G401 (cell line): ENCODE measurements at places on chromosomes 5 and 9.
A peak's percentile ranks its signal among the peaks of the same experiment; 100 is the strongest.

- DNase-seq = no peak
These were observed 203.4 kb downstream of the GADD45G start for GRCh38 chr9:89808076-89808755.

DNA sequence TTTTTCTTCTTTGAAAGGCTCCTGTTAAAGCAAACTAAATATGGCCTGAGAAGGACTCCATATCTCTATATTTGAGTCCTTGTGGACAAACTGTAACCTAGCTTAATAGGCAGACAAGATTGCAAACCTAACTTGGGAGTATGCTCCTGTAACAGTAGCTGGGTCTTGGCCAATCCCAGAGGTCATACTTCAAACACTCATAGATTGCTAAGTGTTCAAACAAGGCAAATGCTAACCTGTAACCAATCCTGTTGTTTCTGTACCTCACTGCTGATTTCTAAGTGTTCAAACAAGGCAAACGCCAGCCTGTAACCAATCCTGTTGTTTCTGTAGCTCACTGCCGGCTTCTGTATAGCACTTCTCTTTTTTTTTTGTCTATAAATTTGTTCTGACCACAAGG, 50.6 kb upstream of the CLK4 start:
- DNase-seq = no peak

- peak; percentile 8 for DNase-seq
These were observed 24.3 kb downstream of the PTPDC1 start for GRCh38 chr9:94108584-94108983.

- DNase-seq = no peak
These were observed 41.3 kb downstream of the STK10 start for GRCh38 chr5:172146748-172147092.

DNA sequence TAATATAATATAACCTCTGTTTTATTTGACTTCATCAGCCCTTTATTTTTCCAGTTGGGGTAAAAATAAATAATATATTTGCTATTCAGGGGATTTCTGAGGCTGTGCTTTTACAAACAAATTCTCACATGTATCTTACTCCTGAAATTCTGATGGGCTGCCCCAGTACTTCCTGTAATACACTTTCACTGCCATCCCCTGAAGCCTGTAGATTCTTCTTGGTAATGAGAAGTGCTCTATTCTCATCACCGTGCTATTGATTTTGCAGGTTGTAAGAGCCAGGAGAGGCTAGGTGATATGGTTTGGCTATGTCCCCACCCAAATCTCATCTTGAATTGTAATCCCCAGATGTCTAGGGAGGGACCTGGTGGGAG, 91.9 kb upstream of the CEP78 start:
- DNase-seq = no peak

GRCh38 chr5:125390326-125390725, 643.9 kb upstream of the ZNF608 start:
- DNase-seq = no peak

DNA sequence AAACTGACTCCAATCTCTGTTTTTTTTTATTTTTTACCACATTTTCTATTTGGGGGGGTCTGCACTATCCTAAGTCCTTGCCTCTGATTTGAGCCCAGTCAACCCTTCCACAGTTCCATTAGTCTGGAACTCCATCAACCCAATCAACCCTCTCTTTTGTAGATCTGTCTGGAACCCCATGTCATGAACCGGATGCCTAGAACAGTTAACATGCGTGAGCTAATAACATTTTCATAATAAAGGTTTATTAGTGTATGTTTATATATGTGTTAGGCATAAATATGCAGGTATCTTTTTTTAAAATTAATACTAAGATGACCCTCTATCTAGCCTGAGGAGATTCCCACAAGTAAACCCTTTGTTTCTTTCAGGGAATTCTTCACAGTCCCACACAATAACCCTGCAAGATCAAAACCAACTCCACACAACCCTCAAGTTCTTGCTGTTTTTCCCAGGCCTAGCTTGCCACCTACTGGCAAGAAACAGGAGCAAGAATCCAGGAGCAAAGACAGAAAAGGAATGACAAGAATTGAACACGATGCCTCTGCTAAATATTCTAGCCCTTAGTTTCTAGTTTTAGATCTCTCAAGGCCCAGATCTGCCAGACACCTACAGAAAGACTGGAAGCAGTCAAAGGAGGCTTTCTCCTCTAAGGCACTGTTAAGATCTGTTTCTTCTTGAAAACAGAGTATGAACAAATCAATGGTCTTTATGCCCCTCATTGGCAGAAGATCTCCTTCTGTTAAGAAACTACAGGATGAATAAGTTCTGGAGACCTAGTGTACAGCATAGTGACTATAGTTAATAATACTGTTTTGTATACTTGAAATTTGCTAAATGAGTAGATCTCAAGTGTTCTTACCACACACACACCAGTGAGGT, 100.4 kb downstream of the TRIM36 start:
- peak; percentile 73 for DNase-seq

GRCh38 chr5:67003935-67004729, 192.5 kb downstream of the CD180 start:
- peak; percentile 48 for DNase-seq

DNA sequence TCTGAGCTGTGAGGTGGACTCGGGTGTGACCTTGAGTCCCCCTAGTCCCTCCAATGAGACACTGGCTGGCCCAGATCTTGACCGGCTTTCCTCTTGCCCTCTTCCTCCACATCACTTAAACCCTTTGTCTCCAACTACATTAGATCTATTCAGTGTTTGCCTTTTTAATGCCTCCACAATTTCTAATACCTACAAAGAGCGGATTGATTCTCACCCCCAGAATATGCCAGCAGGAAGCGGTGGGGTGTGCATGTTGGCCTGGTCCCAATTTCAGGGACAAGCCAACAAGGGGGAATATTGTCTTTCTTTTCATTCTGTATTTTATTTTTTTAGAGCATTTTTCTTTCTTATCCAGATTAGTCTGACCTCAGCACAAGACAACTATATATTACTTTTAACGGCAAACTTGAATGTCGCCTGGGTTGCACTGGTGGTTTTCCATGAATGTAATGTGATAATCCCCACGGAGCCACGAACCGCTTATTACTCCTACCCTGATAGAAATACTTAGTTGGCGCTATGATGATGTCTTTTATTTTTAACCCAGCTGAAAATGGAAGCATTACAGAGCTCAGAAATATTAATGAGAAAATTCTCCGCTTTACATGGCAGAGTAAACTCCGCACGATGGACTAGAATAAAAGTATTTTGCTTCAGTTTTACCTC, 68.5 kb upstream of the MYO10 start:
- DNase-seq = no peak

DNA sequence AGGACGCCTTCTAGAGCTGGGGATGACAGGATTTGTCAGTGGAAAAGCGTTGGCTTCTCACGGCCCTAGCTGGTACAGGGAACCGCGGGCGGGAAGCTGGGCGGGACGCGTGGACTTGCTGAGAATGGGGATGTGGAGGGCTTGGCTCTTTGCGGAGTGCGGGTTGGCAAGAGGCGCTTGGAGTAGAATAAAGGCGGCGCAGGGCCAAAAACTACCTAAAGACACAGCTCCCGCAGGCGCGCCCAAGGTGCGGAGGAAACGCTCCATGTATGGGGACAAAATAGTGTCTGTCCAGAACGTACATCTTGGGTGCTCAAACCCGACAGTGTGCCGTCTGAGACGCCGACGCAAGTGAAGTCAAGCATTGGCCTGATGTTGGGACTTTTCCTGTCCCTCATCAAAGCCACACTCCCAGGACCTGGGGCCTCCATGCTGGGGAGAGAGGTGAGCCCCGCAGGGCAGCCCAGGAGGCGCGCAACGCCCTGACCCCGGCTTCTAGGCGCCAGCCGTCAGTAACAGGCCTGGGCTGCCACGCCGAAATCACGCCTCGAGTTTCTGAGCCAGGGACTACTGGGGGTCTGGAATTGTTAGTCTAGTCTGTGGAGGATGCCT, 1.6 kb upstream of the NKX2-5 start:
- DNase-seq = no peak

DNA sequence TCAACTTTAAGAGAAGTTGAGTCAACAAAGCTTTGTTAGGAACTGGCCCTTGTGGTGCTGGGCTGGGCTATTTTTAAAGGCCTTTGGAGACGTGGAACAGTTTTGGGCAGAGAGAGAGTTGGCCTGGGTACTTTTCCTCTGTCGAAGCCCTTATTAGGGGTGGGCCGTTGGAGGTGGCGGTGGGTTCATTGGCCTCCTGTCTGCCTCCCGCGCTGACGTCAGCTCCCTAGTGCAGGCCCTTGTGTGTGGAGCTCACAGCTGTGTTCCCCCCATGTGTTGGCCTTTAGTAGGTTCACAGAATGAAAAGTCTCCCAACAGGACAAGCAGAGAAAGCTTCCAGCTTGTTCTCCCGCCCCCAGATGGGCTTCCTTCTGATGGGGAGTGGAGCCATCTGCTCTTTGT, 2.7 kb downstream of the NCS1 start:
- no peak for DNase-seq

GRCh38 chr5:1111241-1111726, 579 bp downstream of the SLC12A7 start:
- no peak for DNase-seq

DNA sequence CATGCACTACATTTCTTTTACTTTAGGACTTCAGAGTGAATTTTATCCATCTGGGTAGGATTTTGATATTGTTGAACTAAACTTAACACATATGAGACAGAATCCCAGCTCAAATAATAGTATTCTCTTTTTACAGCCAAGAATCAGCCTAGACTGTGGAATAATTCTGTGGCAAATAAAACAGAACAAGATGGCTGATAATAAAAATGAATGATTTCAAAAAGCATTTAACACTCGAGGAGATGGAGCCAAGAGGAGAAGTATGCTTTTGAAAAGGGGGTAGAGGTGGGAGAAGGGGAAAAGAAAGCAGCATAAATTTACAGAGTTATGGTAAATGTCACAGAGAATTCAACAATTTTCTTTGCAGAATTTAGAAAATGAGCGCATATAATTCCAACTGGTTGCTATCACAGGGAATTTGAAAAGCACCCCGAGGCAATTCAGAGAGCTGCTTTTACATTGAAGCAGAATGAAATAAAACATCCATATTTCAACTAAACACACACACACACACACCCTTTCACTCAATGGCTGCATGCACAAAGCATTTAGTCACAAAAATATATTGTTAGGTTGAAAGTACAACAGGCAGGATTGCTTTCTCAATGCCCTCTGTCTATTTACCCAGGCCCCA, 60.2 kb upstream of the DMAC1 start:
- DNase-seq = no peak

- DNase-seq = no peak
These were observed 20.2 kb downstream of the OCLN start for GRCh38 chr5:69512740-69513260.

GRCh38 chr5:125148076-125148475, 401.6 kb upstream of the ZNF608 start:
- DNase-seq = no peak

- DNase-seq = no peak
These were observed 252.5 kb upstream of the SEMA6A start for GRCh38 chr5:116827078-116827477.

DNA sequence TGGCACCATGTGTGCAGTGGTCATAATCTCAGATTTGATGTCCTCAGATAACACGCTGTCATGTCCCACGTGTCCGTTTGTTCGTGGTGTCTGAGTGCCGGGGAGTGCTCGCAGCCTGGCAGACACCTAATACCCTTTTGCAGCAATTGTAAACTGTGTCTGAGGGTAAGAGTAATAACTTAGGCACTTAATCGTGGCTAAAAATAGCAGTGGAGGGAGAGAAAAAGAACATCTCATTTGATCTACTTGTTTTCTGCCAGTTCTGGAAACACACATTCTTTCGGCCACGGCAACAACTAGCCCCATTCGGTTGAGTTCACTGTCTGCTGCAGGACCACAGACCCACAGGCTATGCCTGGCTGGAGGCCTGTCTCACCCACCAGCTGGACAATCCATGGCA, 16.5 kb downstream of the ADCY2 start:
- DNase-seq = no peak

DNA sequence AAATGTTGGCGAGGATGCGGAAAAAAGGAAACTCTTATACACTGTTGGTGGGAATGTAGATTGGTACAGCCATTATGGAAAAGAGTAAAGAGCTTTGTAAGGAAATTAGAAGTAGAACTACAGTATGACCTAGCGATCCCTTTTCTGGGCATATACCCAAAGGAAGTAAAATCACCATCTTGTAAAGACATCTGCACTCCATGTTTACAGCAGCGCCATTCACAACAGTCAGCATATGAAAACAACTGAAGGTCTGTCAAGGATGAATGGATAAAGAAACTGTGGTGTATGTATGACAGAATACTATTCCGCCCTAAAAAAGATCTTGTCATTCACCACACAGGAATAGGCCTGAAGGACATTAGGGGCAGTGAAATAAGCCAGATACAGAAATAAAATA, 27.7 kb upstream of the SLC25A51 start:
- no peak for DNase-seq

DNA sequence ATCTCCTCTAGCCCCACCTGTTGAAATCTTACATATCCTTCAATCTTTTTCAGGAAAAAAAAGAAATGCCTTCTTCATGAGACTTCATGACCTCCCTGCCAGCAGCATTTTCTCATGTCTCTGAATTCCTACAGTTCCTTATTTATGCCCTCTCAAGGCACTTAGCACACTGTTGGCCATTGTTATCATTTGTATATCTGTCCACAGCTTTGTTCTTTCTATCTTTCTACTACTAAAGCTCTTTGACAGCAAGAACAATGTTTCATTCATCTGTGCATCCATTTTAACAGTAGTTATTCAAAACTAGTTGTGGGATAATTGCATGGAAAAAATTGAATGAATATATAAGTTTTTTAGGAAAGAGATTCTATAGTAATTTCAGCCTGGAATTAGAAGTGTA, 20.9 kb upstream of the GZMA start:
- no peak for DNase-seq

DNA sequence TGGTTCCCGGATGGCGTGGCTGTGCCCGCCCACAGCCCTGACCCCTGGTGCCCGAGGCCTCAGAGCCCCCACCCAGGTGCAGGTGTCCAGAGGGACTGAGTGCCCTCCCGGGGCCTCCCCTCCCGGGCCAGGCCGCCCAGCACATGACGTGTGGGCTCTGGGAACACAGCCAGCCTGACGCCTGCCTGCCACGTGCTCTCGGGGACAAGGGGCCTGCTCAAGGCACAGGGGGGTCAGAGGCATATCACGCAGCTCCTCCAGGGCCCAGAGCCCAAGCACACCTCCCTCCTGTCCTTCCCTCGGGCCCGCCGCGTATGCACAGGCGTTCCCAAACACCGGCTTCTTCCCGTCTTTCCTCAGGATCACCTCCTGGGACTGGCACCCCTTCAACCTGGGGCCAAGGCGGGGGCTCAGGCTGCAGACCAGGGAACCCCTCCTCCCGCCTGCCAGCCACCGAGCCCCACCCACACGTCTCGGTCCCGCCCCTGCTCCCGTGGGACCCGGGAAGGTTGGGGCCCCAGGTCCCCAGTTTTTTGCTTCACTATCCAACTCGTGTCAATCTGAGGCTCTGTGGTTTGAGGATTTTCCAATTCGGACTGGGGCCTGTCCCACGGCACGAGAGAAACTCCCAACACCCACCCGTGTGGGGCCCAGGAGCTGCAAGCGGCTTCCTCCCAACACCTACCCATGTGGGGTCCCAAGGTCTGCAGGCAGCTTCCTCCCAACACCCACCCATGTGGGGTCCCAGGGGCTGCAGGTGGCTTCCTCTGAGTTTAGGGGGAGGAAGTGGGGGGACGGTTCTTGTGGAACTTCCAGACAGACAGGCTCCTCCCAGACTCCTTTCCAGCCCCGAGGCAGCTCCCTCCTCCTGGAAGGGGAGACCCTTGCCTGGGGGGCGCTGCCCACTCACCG, 1.5 kb downstream of the LCN10 start:
- no peak for DNase-seq

GRCh38 chr5:157327771-157328170, 61.8 kb downstream of the CYFIP2 start:
- DNase-seq = no peak

- DNase-seq = no peak
These were observed 235.7 kb upstream of the PRR16 start for GRCh38 chr5:120228262-120229031.

- no peak for DNase-seq
These were observed 61.0 kb upstream of the SPTLC1 start for GRCh38 chr9:92176068-92176799.
